CD4-positive, alpha-beta T cell treated with Interleukin-17A for 4 hours (primary cell): ENCODE measurements at places on chromosomes 12 and 14.

DNA sequence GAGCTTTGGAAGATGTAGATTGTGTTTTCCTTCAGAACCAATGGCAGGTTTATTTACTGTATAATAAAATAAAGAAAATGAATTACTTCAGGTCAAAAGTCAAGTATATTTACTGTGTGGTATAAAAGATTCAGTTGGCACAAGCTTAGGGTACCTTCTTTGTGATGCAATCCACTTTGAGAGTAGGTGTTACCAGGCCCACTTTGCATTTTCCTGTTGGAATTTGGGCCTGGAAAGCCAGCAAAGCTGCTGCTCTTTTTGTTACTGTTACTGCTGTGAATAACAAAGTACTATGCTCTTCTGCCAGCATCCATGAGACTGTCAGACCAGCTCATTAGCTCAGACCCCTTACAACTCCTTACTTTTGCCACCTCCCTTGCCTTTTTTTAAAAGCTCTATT lies 649.0 kb upstream of the SEL1L start:
- no peak for DNase-seq

- DNase-seq, result peak; percentile 76
Measured at GRCh38 chr12:104358353-104359003, 54.9 kb downstream of the EID3 start.

DNA sequence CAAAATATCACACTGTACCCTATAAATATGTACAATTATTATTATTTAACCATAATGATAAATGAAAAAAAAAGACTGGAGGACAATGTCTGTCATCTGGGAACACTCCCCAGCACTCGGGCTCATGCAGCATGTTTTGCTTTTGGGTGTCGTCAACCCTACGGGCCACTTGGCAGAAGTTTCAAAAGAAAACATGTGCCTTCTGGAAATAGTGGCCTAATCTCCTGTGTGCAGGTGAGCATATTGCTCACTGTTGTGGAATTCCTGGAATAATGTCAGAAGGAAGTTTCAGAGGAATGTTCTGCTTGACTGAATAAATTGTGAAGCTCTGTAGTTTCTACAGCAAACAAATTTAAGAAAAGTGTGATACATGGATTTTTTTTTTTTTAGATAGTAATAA lies 298.3 kb downstream of the SSPN start:
- DNase-seq, result no peak

DNA sequence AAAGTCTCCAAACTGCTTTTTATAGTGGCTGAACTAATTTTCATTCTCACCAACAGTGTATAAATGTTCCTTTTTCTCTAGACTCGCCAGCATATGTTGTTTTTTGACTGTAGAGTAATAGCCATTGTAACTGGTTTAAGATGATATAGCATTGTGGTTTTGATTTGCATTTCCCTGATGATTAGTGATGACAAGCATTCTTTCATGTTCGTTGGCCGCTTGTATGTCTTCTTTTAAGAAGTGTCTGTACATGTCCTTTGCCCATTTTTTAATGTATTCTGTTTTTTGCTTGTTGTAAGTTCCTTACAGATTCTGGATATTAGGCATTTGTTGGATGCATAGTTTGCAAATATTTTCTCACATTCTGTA lies 404.9 kb downstream of the FLRT2 start:
- no peak for DNase-seq

GRCh38 chr14:77187649-77188012 lies 6.0 kb downstream of the TMEM63C start:
- DNase-seq, result no peak

GRCh38 chr12:104974626-104975290 lies 11.4 kb upstream of the NOPCHAP1 start:
- DNase-seq, result no peak

GRCh38 chr12:97575403-97576193 lies 113.0 kb downstream of the RMST start:
- no peak for DNase-seq

DNA sequence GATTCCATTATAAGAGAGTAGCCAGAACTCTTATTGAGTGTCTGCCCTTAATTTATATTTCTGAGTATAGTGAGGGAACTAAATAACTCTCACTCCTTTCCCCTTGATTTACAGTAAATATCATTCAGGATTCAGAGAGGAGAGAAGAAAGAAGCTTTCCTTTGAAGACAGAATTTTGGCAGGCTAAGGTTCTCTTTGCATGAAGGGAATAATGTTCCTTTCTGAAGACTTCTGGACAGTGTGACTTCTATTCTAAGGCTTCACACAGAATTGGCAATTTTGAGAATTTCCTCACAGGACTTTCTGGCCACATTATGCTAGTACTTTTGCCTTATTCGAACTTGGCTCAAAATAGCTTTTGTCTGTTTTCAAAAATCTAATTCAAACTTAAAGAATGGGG lies 352.2 kb upstream of the FBXO33 start:
- DNase-seq, result no peak

DNA sequence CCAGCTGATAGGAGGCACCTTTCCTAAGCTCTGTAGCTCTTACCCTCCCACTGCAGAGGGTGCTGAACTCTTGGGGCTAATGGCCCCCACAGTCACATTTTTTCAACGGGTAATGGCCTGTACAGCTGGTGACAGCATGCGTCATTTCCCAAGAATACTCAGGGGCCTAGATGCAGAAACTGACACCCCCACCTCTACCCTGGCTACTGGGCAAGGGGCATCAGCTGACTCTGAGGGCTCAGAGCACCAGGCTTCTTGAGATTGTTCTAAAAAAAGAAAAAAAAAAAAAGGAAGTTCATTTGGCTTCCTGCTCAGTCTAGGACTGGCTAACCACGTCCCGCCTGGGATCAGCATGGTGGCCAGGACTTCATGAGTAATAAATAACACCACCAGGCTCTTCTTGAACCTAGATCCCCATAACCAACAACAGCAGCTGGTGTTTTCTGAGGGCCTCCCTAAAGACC lies 35.2 kb downstream of the ZFP36L1 start:
- no peak for DNase-seq

- no peak for DNase-seq
Measured at GRCh38 chr12:80838024-80838658, 99.6 kb downstream of the LIN7A start.

GRCh38 chr12:91381309-91381804 lies 198.7 kb upstream of the DCN start:
- DNase-seq, result peak; percentile 38

DNA sequence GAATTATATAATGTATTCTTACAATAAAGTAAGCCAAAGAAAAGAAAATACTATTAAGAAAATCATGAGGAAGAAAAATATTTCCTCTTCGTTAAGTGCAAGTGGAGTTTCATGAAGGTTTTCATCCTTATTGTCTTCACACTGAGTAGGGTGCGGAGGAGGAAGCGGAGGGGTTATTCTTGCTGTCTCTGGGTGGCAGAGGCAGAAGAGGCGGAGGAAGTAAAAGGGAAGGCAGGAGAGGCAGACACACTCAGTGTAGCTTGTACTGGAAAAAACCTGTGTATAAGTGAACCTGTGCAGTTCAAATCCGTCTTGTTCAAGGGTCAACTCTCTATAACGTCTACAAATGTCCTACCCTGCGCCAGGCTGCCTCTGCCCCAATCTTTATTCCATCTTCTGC lies 22.0 kb upstream of the BCL2L14 start:
- DNase-seq, result no peak

DNA sequence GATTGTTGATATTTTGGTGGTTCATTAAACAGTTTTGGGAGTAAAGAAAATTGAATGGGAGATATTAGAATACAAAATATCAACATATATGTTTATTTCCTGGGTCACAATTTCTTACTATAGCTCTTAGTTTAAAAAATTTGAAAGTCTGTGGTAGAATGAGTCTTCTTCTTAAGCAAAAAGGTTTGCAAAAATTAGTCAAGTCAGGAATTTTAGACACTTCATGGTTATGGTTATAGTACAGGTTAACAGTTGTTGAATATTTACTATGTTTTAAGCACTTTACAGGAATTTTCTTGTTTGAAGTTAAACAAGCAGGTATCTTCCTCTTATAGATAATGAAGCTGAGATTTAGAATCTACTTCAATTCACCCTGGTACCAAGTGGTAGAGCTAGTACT lies 56.8 kb downstream of the USP15 start:
- no peak for DNase-seq

GRCh38 chr12:116320791-116321217 lies 43.3 kb upstream of the MED13L start:
- DNase-seq, result no peak

- no peak for DNase-seq
Measured at GRCh38 chr12:3772380-3772779, 19.5 kb upstream of the CRACR2A start.

GRCh38 chr14:75402867-75403413 lies 24.9 kb upstream of the JDP2 start:
- DNase-seq, result no peak

DNA sequence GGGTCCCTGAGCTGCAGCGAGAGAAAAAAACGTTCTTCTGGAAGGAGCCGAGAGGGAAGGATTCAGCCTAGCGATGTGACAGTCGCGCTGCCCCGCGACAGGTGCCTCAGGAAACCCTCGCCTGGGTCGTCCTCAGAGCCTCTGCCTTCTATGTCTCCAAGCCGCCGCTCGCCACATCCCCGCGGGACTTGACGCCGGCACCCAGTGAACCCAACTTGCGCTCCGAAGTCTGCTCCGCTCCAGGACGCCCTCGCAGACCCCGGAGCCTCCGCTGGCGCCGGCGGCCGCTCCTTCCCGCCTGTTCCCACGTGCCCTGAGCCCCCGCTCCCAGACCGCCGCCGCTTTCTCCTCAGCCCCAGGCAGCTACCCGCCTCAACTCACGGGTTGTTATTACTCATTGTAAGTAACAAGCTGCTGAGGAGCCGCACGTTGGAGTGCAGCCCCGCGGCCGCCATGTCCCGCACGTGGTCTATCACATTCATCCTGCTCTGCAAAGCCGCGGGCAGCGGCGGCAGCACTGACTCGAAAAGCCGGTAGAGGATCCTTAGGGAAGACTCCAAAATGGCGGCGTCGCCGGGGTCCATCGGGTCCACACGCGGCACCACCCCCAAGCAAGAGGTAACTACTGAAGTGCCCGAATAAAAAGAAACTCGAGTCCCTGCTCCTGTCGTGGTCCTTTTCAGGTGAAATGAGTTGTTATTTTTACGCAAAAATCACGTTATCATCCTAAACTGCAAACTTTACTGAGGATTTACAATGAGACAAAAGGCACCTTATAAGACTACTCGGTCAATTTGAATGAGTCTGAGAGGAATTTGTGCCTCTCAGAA lies at the start of gene ANAPC7:
TSS of gene ANAPC7 (minus strand) at position 563 of the 830 bp plus-strand sequence. CDS start at position 482, 81 bp downstream.
- peak; percentile 89 for DNase-seq

- peak; percentile 21 for DNase-seq
Measured at GRCh38 chr12:65741656-65742017, 82.6 kb upstream of the HMGA2 start.

DNA sequence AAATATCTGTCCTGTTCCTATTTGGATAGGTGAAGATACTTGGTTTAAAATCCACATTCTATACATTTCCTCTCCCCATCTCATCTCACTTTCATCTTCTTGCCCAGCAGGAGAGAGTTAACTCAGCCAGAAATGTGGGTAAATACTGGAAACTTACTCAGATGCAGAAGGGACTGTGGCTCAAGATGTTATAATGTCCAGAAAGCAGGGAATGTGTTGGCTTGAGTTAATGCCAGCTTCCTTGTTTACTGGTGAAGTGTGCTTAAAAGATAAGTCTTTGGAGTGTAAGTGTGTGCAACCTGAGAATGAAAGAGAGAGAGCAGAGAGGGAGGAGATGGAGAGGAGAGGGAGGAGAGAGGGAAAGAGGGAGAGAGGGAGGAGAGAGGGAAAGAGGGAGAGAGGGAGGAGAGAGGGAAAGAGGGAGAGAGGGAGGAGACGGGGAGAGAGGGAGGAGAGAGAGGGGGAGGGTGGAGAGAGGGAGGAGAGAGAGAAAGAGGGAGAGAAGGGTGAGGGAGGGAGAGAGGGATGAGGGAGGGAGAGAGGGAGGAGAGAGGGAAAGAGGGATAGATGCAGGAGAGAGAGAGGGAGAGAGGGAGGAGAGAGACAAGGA lies 22.0 kb upstream of the SNRPF start:
- DNase-seq, result no peak

- no peak for DNase-seq
Measured at GRCh38 chr14:92439537-92440344, 73.8 kb upstream of the RIN3 start.

DNA sequence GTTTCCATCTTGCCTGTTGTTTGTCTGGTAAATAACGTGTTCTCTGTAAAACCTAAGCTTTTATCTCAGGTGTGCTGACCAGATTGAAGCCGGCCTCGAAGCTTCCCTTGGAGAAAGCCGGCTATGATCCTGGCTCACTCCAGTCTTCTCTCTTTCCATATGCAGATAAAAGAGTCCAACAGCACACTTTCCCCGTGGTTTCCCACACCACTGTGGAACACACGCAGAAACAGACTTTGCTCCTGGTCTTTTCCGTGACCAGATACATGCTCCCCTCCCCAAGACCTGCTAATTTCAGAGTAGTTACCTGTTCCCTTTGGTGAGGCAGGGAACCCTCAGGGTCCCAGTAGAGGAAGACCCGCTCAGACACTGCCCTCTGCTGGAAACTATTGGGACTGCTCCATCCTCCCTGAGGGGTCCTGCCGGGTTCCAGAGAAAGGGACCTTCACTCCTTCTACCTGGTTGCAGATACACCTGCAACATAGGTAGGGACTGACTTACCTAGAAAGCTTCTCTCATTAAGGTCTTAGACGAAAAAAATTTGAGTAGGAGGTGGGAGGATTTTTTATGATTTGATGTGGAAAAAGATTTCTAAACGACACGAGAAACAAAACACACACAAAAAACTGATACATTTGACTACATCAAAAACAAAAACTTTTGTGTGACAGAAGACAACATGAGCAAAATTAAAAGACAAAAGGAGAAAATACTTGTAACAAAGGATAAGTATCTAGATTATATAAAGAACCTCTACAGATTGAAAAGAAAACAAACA lies 415.4 kb upstream of the CCDC196 start:
- peak; percentile 80 for DNase-seq

- no peak for DNase-seq
Measured at GRCh38 chr12:110791589-110791988, 48.9 kb upstream of the PPP1CC start.

DNA sequence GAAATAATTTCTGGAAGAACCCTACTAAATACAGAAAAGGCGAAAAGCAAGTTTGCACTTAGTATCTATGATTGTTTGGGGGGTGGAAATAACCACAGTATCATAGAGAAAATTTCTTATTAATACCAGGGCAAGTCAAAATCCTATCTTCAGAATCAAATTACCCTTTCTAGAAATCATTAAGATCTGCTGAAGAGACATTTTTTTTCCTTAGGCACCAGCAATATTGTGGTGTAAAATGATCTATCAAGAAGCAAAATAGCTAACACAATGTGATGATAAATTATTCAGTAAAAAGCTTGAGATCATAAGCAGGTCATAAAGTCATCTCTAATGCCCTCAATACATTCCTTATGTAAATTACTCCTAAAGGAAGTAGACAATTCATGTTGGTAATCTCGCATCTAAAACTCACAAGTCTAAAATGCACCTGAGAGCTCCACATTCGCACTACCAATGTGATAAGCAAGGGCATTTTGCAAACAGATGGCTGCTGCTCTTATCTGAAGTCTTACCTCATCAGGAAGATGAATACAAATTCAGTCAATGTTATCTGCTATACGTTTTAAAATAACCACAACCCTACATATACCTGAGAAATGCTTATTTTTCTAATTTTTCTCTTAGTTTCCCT lies 14.6 kb downstream of the HEATR5A start:
- no peak for DNase-seq
